ENCODE measurements at places on chromosomes 7 and 10.

DNA sequence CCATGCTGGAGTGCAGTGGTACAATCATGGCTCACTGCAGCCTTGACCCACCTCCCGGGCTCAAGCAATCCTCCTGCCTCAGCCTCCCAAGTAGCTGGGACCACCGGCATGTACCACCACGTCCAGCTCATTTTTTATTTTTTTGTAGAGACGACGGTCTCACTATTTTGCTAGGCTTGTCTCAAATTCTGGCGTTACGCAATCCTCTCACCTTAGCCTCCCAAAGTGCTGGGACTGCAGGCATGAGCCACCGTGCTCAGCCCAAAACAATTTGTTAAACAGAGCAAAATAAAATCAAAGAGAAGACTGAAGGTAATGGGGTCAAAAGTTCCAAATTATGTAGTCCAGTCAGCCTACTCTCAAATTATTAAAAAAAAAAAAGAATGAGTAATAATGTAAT is 8.7 kb upstream of the JMJD1C start:
- DNase-seq = no peak

DNA sequence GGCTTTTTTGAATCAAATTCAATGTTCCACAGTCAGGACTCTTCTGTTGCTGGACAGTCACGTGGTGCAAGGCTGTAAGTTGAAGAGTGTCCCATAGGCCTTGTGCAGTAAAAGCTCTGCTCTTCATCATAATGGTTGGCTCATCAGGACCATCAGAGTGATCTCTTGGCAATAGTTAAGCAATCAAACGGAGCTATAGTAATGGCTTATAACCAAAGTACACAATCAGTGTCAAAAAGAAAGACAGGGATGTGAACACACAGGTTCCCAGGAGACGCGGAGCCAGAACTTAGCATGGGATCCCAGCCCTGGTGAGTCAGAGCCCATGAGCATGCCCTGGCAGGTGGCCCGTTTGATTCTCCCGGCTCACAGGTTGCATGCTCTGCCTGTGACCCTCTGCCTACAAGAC is 10.8 kb upstream of the GPNMB start:
- DNase-seq = no peak

GRCh38 chr10:72104472-72105097 is 16.2 kb upstream of the SPOCK2 start:
- no peak for DNase-seq

GRCh38 chr10:60394446-60394845 is 4.8 kb upstream of the ANK3 start:
- DNase-seq = no peak

DNA sequence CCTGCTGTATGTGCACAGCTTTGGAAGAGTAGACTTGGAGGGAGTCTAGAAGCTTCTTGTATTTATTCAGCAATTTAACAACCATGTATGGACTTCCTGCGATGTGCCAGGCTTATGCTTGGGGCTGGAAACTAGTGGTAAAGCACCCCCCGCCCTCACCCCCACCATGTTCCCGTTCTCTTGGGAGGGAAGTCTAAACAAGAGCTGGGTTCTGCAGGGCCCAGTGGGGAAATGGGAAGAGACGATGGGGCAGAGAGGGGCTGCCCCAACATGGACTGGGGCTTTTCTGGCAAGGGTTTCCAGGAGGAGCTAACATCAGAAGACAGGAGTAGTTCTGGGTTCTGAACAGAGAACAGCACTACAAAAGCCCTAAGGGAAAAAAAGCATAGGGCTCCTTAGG is 8.0 kb downstream of the RASSF4 start:
- no peak for DNase-seq

- no peak for DNase-seq
Measured at GRCh38 chr10:96645191-96645721, 58.4 kb upstream of the TM9SF3 start.

DNA sequence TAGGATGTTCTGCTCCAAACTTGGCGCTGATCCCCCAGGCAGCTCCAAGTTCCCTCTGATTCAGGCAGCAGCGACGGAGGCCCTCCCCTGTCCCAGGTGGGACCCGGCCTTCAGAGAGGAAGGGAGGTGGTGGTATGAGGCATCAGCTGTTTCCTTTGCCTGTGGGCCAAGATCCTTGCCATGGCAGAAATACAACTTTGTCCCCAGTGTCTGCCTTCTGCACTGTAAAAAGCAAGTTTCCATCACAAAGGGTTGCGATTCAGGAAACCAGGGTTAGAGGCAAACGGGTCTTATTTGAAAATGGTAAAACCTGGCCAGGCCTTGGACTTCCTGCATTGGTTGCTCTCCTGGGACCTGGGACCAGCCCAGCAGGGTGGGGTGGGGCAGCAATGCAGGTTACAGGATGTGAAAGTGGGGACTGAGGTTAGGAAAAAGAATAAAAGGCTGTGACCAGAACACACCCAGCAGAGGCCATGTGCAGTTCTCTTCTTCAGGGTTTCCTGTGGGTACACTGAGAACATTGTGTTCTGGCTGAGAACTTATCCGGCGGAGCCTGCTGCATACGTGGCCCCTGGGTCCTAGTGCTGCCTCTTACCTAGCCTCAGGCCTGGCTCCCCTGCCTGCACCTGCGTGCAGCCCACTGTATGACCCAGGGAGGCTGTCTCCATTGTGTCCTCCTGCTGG is 25.1 kb upstream of the DDIT4 start:
- no peak for DNase-seq

GRCh38 chr7:139720705-139721231 is 57.0 kb downstream of the HIPK2 start:
- DNase-seq = no peak

Data from right renal pelvis (tissue), 4 donors.